Colonic mucosa (tissue), 4 donors: ENCODE measurements at places on chromosomes 16 and 17.

DNA sequence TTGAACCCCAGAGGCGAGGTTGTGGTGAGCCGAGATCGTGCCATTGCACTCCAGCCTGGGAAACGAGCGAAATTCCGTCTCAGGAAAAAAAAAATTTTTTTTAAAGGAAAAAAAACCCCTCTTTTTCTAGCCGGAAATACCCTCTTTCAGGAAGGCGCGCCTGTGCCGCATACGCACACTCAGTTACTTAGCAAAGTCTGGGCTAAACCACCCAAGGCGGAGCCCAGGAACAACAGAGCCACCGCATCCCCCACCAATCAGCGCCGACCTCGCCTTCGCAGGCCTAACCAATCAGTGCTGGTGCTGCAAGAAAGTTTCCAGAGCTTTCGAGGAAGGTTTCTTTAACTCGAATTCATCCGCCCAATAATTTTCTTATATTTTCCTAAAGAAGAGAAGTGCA lies 510.4 kb downstream of the KCNJ18 start:
- no peak for DNase-seq

DNA sequence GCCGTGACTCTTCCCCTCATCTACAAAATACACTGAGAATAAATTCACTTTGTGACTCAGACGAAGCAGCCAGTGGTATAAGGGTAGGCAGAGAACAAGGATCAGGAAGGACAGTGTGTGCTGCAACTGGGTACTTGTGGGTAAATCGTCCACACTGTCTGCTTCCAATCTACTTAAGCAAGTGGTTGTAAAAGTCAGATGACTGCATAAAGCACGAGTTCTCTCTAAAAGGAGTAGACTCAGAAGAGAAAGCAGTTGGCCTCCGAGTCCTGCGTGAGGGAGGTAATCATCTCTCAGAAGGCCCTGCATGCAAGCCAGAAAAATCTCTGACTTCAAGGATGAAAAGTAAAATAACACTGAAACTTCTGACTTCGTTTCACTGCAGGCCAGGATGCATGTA lies 43.1 kb downstream of the ANKFY1 start:
- DNase-seq = no peak

GRCh38 chr16:63241497-63242028 lies 1205.3 kb upstream of the CDH8 start:
- DNase-seq = no peak

DNA sequence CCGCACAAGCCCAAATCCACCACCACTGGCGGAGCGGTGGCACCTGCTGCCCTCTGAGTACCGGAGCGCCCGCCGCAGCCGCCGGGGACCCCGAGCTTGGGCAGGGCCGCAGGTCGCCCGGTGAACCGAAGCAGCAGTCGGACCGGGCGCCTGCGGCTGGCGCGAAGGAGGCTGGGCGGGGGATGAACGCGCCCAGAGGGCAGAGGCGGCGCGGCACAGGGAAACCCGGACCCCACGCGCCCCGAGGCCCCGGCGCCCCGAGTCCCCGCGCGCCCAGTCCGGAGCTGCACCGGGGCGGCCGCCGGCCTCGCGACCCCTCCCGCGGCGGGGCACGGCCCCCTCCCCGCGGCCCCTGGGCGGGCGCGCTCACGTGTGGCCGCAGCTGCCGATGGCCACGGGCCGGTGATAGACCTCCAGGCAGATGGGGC lies 393 bp downstream of the RNF166 start:
- no peak for DNase-seq

DNA sequence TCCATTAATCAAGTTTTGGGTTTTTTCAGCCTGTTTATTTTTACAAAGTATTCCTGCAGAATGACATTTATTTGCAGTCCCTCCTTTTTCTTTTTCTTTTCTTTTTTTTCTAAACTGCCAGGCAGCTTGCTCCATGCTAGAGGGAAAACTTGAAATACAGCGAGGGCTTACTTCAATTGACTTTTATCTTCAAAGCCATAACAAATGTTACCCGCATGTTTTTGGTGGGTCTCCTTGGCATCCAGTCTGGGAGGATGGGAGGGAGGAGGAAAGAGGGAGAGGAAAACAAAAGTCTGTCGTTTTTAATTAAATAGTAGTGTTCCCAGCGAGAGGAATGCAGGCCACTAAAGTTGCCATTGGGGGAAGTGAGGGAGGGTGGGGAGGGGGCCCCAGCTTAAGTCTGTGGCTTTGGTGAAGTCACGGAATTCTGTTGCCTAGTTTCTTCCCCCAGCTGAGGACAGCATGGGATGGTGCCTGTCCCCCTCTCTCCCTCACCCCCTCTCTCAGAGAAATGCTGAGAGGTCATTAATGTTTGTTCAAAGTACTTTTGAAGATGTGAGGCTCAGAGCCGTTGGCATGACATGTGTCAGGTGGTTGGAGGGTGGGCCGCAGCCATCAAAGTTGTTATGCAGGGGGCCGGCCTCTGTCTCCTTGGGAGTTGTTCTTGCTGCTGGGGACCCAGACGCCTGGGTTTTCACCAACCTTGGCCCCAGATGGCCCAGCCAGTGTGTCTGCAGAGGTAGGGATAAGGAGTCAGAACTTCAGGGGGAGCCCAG lies 2.9 kb downstream of the NKD1 start:
- DNase-seq = no peak

GRCh38 chr17:43860927-43861622 lies 14.1 kb downstream of the CD300LG start:
- no peak for DNase-seq

GRCh38 chr17:77815127-77815905 lies 143.2 kb upstream of the TNRC6C start:
- no peak for DNase-seq

GRCh38 chr16:62240722-62241121 lies 204.5 kb upstream of the CDH8 start:
- no peak for DNase-seq

DNA sequence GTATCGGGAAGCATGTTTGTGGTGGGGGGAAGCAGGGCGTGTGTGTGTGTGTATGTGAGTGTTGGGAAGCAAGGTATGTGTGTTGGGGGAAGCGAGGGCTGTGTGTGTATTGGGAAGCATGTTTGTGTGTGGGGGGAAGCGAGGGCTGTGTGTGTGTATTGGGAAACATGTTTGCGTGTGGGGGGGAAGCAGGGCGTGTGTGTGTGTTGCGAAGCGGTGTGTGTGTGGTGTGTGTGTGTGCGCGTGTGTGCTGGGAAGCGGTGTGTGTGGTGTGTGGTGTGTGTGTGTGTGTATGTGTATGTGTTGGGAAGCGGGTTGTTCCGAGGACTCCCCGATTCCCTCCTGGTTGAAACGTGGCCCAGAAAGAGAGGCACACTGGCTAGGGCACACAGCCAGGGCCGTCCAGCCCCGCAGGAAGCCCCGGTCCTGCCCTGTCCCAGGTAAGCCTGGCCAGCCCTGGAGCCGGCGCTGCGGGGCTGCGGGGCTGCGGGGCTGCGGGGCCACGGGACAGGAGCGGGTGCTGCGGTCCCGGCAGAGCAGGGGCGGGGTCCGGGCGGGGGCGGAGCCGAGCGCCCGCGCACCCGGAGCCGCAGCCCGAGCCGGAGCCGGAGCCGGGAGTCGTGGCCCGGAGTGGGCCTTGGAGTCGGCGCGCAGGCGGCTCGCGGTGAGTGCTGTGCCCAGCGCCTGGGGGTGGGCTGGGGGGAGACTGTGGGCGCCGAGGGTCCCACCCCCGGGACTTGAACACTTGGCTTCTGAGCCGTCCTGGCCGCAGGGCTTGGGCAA lies at the start of gene NOD2:
TSS of gene NOD2 (plus strand) at position 608 of the 783 bp plus-strand sequence. CDS start 5,890 bp downstream, outside the sequence.
- no peak for DNase-seq

- no peak for DNase-seq
Observed at GRCh38 chr16:4166821-4167220, 50.6 kb upstream of the ADCY9 start.

DNA sequence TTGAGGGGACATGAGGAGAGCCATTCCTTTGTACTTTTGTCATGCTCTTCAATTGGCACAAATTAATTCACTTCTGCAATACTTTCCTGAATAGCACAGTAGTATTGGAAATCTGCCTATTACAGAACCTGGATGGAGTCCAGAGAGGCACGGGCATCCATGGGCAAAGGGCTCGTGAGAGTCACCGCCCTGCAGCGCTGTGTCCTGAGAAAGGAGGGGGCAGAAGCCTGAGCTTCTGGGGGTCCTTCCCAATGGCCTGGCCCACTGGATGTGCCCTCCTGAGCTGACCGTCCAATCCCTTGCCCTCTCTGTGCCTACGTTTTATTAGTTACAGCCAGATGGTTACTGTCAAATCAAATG lies 3.5 kb downstream of the G6PC1 start:
- DNase-seq = no peak

- no peak for DNase-seq
Observed at GRCh38 chr16:20049831-20050230, 23.9 kb downstream of the GPR139 start.

DNA sequence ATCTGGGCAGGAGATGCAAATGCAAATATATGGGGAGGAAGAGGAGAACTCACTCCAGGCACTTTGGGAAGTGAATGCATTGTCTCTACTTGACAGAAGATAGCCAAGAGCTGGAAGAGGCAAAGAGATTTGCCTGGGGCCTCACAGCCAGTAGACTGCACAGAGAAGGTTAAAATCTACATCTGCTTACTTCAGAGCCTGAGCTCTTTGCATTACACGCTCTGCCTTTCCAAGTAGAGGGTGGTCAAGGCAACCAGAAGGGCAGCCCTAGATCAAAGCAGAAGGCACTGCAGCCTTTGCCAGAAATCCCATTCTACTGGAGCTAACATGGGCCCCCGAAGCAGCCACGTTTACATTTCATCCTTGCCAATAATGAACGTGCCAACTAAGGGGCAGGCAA lies 407.2 kb upstream of the CCL2 start:
- DNase-seq = no peak

DNA sequence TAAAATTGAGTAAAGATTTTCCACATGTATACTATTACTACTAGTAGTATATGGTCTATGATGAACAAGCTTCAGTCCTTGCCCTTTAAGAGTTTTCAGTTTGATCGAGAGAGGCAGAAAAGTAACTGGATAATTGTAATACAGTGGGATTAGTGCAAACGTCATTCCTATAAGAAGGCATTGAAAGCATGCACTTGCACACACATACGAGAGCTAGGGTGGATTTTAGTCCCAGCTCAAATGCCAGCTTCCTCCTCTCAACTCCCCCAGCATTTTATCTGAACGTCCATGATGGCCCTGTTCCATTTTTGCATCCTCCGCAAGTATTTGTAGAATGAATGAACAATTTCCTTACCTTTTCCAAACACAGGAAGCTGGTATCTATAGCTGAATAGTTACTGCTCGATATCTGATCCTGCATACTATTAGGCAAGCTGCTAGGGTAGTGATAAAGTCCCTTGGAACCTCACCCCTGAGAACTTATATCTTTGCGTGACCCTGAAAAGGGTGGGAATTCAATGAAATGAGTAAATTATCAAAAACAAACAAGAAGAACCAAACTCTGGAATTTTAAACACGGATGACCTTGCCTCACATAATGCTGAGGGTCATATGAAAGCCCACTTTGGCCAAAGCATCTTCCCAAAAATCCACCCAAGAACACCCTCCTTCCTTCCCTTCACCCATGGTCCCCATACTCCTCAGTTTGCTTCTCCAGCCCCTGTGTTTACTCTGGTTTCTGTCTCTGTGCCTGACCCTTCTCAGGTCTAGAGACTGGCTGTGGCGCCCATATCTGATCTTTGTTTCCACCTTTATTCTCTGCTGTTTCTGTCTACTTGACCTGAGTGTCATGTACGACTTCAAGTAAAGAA lies 60.5 kb downstream of the TMEM100 start:
- no peak for DNase-seq

DNA sequence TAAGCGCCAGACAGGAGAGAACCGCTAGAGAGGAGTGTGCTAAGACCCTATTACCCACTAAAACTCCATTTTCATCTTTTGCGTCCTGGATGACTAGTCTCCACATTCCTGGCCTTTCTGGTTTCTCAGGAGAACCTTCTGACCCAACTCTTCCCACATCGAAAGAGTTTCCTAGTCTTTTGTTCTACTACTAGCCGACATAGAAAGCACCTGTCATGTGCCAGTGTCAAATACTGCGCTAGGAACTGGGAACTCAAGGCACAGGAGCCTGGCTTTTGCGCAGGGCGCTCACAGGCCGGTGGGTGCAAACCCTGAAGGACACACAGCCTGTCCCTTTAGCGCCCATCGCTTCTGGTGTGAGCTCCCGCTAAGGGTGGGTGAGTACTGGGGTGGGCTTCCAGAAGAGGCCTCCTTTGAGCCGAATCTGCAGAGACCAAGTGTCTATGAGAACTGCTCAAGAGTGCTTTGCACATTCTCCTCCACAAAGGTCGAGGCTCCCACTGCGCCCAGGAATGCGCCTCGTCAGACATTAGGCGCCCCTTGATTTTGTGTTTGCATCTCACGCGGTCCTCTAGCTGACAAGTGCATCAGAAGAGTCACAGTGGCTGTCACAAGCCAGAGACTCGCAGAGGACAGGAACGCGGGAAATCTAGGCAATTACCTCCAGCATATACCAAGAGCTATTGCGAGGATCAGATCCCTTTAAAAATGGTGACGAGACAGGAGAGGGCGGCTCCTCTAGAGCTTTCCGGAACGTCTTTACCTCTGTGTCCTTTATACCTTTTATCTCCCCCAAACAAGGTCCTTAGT lies 2.0 kb upstream of the PSMB3 start:
- peak; percentile 63 for DNase-seq

GRCh38 chr16:87330646-87331045 lies 13.5 kb upstream of the C16orf95 start:
- no peak for DNase-seq

GRCh38 chr16:84349862-84350684 lies 18.3 kb upstream of the ATP2C2 start:
- DNase-seq = peak; percentile 83

- no peak for DNase-seq
Observed at GRCh38 chr16:81431554-81432353, 12.9 kb upstream of the CMIP start.

DNA sequence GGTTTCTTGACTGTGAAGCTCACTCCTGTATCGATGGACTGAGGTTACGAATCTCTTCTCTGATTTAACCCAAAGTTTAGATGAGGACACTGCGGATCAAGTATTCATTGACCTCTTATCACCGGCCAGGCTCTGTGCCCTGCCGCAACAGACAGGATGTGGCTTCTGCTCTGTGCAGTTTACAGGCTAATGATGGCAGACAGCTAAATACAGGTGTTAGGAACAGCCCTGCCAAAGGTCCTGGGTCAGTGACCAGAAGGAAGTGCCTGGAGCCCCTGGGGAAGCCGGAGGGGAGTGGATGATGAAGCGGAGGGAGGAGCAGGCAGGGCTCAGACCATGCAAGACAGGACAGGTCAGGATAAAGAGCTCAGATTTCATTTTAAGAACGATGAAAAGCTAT lies 44.4 kb downstream of the HAPSTR1 start:
- no peak for DNase-seq

GRCh38 chr17:10103712-10104111 lies 94.7 kb downstream of the GAS7 start:
- no peak for DNase-seq

GRCh38 chr16:54991525-54991924 lies 60.9 kb downstream of the IRX5 start:
- no peak for DNase-seq

GRCh38 chr17:13140750-13141149 lies 122.9 kb upstream of the ELAC2 start:
- no peak for DNase-seq

DNA sequence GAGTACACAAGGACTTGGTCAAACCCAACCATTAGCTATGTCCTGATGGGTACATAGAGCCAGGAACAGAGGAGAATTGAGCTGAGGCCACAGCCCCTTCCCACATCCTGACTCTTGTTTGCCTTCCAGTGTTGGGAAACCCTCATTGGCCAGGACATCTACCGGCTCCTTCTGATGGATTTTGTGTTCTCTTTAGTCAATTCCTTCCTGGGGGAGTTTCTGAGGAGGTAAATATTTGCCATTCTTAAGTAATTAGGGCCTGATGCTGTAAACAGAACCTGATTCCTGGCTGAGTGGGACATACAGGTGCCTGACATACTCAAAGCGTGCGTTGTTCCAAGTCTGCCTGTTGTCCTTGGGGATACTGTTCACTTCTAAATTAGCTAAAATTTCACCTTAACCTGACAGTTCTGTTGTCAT lies 42.6 kb downstream of the GDE1 start:
- DNase-seq = no peak
